ENCODE measurements at places on chromosomes 6 and 20.

DNA sequence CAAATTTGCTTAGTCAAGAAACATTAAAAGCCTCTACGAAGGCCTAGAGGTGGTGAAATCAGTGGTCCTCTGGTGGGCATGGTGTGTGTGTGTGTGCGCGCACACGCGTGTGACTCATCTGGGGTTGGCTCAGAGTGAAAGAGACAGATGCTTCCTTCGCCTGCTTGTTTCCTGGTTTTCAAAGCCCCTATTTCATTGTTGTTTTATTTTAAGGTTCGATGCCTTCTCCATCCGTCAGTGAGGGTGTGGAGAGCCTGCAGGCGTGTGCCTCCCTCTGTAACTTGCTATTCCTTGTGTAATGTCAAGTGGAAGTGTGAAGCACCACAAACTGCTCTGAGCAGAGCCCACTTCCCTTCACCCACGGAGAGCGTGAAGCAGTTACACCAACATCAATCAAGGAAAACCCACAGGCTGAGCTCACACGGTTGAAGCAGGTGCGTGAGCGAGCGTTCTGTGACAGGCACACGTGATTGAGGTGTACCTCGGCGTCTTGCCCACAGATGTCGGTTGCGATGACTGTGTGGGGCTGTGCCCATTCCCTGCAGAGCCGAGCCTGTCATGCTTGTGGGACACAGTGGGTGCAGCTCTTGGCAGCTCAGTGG lies 233.9 kb downstream of the PRL start:
- DNase-seq = no peak

DNA sequence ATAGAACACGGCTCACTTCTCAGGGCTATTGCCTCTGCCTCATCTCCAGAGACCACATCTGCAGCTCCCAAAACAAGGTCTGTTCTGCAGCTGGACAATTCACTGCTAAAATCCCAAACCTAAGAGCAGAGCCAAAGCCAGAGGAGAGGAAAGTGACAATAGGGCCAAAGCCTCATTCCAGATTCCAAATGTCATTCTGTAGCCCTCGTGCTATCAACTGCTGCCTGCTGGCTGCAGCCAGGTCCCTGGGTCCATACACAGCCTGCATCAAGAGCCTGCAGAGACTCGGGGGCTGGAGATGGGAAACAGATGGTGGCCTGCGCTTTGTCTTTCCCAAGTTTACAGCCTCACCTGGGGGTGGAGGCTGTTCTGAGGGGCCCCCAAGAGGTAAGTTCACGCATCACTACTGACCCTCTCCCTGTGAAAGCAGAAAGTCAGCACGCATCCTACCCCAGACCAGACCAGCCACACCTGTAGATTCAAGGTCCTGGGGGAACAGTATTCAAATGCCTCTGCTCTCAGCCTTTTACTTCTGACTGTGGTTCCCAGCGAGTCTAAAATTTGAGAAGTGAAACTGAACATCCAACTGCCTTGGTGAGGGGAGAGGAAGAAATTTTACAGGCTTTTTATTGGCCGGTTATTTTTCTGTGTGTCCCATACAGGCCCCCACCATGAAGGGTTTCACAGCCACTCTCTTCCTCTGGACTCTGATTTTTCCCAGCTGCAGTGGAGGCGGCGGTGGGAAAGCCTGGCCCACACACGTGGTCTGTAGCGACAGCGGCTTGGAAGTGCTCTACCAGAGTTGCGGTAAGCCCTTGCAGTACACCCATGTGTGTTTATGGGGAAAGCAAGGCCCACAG lies at the start of gene LY86:
TSS of gene LY86 (plus strand) at position 657 of the 860 bp plus-strand sequence. CDS start at position 672, 15 bp downstream.
- DNase-seq = no peak

GRCh38 chr6:112030961-112031660 lies 22.8 kb upstream of the CCN6 start:
- no peak for DNase-seq

DNA sequence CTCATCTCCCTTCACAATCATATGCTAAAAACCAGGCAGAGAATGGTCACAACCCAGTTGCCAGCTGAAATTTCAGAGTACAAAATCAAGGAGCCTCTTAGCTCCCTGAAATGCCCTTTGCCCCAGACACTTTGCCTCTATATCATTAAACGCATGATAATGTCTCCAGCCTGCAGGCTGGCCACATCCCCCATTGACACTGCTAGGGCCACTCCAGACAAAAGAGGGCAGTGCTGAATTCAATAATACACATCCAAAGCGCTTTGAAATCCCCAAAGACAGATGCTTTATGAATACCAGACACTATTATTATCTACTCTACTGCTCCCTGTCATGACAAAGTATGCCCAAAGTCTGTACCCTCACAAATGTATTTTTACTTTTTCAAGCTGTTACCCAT lies 348.3 kb upstream of the POU3F2 start:
- DNase-seq = no peak

DNA sequence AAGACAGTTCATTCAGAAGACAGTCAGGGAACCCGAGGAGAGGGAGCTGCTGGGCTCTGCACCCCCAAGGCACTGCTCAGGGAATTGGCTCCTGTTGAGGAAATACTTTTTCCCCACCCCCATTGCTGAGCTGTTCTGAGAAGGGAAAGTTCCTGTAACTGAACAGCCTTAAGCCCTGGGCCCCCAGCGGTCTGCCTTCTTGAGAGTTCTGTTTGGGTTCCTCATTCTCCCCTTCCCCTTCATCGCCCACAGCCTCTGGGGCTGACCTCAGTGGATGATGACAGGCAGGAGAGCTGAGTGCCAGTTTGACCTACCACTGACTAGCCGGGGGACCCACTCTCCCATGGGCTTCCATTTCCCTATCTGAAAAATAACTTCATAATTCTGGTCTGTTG lies 10.7 kb downstream of the HCK start:
- DNase-seq = no peak

- no peak for DNase-seq
Observed at GRCh38 chr20:61278296-61278695, 26.2 kb downstream of the CDH4 start.

GRCh38 chr6:77403424-77403823 lies 59.9 kb downstream of the HTR1B start:
- DNase-seq = no peak
